ENCODE measurements at places on chromosomes 2 and 18.
A peak's percentile ranks its signal among the peaks of the same experiment; 100 is the strongest.

DNA sequence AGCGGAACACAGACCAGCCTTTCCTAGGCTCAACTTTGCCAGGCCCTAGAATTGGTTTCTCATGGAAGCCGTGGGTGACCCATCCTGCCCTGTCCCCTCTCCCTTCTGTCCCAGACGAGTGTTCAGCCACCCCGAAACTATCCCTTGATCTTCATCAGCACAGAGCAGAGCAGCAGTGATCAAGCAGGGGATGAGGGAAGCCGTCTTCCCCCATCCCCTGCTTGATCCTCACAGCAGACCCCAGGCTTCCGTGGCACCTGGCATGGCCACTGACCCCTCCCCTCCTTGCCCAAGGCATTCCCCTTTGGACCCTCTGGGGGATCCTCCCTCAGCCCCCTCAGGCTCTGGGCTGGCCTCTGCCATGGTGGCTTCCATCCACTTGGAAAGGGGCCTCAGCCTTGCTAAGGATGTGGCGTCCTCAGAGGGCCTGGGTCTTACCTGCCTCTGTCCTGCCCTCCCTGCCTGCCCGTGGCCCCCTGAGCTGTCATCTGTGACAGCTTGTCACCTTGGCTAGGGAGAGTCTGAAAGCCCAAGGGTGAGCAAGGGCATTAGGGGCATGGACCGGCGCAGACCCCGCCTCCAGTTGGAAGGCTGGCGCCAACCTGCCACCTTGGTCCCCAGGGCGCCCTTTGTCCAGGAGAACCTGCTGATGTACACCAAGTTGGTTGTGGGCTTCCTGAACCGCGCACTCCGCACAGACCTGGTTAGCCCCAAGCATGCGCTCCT, 10.4 kb upstream of the CCDC74A start:
- no peak for DNase-seq

- DNase-seq: no peak
Measured at GRCh38 chr2:197348721-197349360, 38.3 kb upstream of the ANKRD44 start.

GRCh38 chr18:26135548-26135947, 1.9 kb downstream of the PSMA8 start:
- DNase-seq: no peak

DNA sequence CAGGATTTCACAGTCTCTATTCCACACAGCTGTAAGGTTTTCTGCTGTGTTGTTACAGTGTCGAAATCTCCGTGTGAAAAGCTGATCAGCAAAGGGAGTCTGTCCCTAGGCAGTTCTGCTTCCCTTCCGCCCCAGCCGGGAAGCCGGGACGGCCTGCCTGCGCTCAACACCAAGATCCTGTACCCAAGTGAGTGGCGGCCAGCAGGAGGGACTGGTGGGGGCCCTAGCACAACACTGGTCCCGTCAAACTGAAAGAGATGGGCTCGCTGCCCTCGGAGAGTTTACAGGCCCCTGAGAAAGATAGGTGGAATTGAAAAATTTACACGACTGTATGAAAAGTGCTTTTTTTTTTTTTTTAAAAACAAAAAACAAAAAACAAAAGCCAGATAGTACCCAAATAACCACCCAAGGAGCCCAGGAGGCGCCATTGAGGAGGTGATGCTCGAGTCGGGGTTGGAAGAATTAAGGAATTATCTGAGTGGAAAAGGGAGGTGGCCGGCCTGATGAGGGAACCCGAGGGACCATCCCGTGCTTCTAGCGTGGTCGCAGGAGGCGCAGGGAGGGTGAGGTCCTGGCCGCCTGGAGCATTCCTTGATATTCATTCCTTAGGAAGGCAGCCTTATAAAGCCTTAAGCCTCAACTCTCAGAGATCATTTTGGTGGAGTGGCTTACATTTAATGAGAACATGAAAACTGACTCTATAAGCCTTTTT, 96.7 kb downstream of the DGKD start:
- DNase-seq: no peak

GRCh38 chr2:191675807-191676721, 1.9 kb upstream of the NABP1 start:
- peak; percentile 58 for DNase-seq

DNA sequence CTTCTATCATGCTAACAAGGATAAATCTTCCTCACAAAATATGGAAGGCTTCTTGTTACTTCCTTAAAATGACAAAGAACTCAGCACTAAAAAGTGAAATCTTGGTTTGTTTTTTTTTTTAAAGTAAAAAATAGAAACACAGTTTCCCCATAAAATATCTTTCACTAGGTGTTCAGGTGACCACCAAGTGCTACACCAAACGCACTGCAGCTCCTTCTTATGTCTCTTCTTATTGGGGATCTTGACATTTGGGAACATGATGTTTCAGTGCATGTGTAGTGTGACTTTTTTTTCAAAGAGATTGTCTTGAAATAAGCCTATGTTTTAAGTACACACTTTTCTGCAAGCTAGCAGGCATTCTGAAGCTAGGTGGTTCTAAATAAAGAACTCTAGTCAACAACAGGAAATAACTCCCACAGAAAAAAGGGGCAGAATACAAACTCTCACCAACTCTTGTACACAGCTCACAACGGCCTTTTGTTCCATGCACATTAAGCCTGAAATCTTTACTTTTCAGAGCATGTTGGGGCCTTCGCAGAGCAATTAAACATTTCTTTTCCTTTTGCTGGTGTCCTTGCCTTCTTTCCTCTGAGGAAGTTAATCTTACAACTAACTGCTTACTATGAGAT, 13.2 kb upstream of the SERTAD2 start:
- no peak for DNase-seq

DNA sequence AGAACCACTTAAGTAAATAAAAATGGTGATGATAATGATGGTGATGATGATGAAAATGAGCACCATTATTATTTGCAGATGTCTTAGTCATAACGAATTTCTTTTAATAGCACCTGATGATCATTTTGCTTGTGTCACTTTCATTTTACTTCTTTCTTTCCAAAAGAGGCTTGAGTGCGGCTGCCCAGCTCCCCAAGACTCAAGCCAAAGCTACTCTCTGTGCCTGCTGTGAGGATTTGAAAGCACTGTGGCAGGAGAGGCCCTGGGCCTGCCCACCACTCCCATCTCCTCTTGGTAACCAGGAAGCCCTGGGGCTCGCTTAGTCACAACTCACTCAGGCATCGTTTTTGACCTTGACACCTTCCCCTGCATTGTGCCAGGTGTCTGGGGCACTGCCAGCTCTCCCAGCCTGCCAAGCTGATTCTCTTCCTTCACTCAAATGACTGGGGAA, 41.2 kb downstream of the RPL37A start:
- DNase-seq: no peak

DNA sequence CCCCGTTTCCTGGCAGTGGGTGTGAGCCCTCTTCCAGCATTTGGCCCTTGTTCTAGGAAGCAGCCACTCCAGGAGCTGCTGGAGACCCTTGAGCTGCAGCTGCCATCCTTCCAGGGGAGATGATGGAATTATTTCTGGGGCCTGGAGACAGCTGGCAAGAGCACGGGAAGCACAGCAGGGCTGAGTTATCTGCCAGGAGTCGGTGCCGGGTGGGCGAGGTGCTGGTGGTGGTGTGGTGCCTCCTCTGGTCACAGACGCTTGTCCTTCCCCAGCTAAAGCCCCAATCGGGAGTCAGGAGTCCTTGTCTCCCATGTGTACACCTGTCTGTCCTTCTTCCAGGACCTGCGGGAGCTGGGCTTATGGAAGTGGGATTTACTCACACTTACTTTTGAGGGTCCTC, 36.0 kb downstream of the DPYSL5 start:
- no peak for DNase-seq

DNA sequence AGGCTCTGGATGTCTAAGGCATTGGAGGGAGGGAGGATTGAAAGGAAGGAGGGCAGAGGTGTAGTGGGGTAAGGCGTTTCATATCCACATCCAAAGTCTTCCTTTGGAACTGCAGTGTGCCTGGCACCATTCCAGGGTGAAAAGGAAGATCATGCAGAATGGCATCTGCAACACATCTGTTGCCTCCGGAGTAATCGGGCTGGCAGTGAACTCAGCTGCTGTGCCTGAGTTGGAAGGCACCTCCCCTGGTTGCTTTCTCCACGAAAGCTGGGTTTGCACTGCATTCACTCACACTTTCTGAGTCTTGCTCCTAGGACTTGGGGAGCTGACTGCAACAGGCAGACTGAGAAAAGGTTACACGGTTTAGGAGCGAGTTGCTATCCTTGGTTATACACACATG, 30.3 kb upstream of the SEC11C start:
- DNase-seq: no peak

DNA sequence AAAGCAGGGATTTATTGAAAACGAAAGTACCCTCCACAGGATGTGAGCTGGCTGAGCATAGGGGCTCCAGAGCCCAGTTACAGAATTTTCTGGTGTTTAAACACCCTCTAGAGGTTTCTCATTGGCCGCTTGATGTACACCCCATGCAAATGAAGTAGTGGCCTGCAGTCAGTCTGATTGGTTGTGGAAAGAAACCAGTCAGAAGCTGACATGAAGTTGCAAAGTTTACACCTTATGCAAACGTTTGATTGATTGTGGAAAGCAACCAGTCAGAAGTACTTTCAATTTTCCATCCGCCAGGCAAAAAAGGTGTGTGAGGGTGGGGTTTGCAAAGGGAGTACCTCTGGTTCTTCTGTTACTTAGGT, 62.3 kb downstream of the VWA3B start:
- no peak for DNase-seq

DNA sequence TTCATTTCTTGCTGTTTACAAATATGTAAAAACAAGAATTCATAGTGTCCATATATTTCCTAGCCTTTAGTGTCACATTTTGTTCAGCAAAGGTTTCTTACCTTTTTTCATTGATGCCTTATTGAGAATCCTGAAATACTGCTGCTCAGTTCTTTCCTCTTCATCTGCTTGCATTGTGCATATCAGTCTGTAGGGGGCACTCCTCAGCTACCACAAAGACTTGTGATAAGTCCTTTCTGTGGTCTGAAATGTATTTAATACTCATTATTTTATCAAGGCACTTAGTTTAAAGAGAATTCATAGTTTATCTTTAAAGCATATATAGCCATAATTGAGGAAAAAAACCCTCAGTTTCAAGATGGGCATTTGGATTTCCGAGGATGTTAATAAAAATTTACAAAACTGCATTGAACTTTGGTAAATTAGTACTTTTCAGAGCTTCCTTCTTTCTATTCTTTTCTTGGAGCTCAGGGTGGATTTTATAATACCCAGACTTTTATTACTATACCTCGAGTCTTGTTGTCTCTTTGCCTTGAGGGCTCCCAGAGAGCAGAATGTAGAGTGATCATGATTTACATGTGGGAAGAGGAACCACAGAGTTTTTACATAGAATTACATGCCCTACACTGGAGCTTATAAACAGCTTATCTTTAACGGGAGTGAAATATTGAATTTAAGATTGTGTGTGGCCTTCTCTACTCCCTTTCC, 570.1 kb downstream of the PLCL1 start:
- DNase-seq: peak; percentile 32

Measured in activated T-cell treated with anti-CD3 and anti-CD28 coated beads, Interleukin-2, amount 50 U/mL, for 48 hours (primary cell).